ENCODE measurements at places on chromosomes 16 and 17.

DNA sequence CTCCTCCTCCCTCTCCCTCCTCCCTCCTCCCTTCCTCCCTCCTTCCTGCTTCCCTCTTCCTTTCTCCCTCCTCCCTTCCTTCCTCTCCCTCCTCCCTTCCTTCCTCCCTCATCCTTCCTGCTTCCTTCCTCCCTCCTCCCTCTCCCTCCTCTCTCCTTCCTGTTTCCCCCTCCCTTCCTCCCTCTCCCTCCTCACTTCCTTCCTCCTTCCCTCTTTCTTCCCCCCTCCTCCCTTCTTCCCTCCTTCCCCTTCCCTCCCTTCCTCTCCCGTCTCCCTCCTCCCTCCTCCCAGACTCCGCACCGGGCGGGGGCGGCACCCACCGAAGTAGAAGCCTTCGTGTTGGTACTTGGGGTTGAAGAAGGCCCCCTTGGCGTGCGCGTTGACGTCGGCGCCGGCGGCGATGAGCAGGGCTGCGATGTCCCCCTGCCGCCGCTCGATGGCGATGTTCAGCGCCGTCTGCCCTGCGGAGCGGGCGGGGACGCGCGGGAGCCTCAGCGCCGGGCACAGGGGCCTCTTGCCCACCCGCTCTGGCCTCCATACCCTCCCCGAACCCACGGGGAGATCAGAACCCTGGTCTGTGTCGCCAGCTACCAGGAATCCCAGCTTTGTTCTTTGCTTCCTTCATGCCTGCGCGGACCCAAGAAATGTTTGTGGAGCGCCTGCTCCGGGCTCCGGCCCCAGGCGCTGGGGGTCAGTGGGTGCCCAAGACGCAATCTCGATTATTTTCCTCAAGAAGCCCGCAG, 22.2 kb downstream of the TRPV3 start:
- peak; percentile 46 for DNase-seq

GRCh38 chr17:38879878-38880665, 10.2 kb downstream of the LASP1 start:
- DNase-seq: peak; percentile 57

- DNase-seq: no peak
Observed at GRCh38 chr17:12509801-12510200, 155.9 kb upstream of the MYOCD start.

GRCh38 chr17:35901631-35902175, 21.5 kb upstream of the CCL5 start:
- no peak for DNase-seq

DNA sequence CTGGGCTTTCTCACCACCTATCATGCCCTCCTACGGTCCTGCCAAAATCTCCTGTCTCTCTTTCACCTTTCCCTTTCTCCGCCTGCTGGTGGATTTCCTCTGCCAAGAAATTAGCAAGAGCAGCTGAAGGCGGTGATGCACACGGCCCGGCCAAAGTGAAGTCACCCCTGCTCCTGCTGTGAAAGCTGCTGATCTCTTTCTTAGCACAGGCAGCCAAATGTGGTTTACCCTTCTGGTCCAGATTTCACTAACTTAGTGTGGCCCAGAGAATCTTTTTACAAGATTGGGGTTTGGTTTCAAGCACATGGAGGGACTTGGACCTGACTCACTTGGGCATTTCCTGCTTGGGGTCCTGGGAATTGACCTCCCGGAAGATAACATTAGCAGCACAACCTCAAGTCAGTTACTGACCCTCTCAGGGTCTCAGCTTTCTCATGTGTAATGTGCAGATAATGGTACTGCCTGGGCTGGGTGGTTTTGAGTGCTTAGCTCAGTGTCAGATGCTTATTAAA, 155.7 kb downstream of the SOCS1 start:
- no peak for DNase-seq

- peak; percentile 46 for DNase-seq
Observed at GRCh38 chr17:9386401-9386800, 189.2 kb downstream of the STX8 start.

DNA sequence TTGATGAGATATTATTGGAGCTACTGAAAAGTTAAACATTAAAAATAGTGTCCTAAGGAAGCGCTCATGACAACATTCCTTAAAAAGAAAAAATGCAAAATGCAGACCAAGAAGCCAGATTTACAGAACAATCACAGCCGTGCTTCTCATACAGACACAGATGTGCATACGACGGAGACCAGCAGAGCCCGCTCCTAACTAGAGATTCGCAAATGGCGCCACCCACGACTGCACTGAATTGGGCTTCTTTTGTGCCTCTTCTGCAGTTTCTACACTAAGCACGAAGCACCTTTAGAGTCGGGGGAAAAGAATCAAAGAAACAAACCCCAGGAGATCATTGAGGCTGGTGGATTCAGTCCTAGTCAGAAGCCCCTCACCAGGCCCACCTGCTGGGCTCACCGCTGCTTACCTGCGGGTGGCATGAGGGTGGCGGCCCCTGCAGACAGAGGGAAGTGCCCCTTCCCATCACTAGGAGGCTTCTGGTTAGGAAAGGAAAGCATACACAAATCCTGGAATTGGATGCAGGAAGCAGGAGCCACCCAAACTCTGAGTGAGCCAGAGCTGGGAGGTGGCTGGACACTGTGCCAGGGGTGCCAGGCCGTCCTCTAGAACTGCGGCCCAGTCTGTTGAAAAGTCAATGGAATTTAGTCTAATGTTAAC, 64.9 kb upstream of the CHMP6 start:
- no peak for DNase-seq

- peak; percentile 46 for DNase-seq
Observed at GRCh38 chr16:16086653-16087446, 136.4 kb downstream of the ABCC6 start.

DNA sequence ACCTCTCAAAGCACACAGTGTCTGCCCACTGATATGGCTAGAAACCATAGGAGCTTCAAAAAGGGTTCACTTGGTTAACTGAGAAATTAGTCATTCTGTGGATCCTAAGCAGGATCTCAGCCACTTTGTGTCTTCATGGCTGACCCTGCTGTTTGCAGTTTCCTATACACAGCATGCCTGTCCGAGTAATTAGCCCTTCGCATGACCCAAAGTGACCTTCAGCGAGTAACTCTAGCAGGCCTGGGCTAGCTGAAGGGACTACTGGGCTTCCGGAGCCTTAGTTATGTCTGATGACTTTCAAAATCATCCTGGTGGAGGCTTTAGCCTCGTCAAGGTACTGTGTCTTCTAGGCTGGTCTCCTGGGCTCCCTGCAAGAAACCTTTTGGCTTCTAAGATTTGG, 28.9 kb upstream of the FBXW10B start:
- no peak for DNase-seq
